ENCODE measurements at places on chromosomes 5 and 9. TPM values are rescaled to one million over a fixed set of nuclear protein-coding genes. Genes with fewer than 3 reads are reported as not detected.
A peak's percentile ranks its signal among the peaks of the same experiment; 100 is the strongest.

- no peak for DNase-seq
Observed at GRCh38 chr9:114856215-114856941, 50.5 kb upstream of the TNFSF15 start.

DNA sequence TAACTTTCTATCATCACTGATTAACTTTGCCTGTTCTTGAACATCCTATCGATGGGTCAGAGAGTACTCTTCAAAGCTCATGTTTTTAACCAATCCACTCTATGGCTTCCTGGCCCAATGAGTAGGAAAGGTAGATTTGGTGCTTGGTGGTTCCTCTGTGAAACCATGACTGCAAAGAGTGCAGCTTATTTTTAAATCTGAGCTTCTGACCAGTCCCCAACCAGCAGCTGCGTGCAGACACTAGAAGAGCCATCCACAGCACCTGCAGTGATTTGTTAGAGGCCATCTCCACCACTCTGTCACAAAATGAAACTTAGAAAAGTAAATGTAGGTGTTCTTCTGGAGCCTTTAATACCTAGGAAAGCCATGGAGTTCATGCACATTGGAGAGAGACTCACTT is 107.3 kb upstream of the WWC1 start:
- no peak for DNase-seq

DNA sequence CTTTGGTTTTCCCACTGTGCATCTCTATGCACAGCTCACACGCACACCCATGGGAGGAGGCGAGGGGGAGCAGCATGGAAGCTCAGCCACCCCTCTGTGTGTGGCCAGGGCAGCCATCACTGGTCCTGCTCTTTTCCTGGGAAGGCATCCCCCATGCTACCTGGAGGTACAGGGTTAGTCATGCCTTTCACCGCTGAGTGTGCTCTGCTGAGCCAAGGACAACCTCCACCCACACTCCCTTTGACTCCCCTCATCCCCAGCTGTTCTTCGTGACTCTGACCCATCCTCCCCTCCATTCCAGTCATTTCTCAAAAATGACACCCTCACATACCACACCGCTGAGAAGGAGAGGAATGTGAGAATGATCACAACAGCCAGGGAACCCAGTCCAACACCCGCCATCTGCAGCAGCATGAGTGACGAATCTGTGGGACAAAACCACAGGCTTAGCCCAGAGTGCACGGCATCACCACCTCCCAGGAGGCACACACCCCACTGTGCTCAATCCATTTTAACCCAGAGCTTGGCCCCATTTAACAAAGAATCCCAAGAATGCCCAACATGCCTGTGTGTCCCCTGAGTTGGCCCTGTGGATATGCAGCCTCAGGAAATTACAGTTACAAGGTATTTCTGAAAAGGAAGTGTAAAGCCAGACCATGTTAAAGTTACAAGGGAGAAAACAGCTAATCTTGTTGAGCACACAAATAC is 133.4 kb downstream of the SUSD1 start:
- DNase-seq: peak; percentile 100

GRCh38 chr5:80921026-80921425 is 39.1 kb upstream of the RASGRF2 start:
- no peak for DNase-seq

Gene MLANA
- not detected for total RNA-seq

Measured in kidney epithelial cell (primary cell).